ENCODE measurements at places on chromosomes 16 and 17.
A peak's percentile ranks its signal among the peaks of the same experiment; 100 is the strongest.

DNA sequence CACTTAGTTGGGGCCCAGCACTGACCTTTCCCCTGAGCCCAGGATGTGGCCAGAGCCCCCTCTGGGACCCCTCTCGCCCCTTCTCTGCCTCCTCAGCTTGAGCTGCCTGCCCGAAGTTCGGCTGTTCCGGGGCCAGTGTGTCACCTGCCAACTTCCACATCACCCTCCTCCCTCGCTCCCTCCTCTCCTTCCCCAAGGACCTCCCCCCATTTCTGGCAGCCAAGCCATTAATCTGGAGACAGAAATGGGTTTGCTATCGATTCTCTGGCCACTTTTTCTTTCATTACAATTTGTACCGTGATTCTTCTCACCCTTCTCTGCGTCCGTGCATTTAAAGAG, 8.8 kb upstream of the ADAM11 start:
- no peak for DNase-seq

- no peak for DNase-seq
These were observed 158.5 kb downstream of the PPM1E start for GRCh38 chr17:58913971-58914769.

GRCh38 chr17:39197380-39198185, at the start of gene CACNB1:
TSS of gene CACNB1 (minus strand) at chr17:39197669. CDS start at chr17:39197495, 174 bp downstream.
- DNase-seq, result peak; percentile 52

DNA sequence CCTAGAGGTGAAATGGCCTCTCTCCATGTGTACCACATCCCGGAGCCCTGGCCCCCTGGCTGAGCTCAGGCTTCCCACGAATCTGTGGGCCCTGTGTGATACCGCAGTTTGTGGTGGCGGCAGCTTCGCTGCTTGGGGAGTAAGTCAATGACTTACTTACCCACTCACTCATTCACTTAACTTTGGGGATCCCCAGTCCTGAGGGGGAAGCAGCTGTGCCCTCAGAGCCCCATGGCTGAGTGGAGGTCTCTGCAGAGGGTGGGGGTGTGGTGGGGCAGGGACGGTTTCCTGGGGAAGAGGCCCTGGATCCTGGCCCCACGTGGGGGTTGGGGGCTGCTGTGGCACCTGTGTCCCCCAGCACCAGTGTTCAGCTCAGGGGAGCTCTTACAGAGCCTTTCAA, 13.2 kb downstream of the KCNJ12 start:
- no peak for DNase-seq

- DNase-seq, result peak; percentile 12
These were observed 245.9 kb downstream of the XYLT1 start for GRCh38 chr16:17224879-17225281.

- DNase-seq, result no peak
These were observed 119.0 kb upstream of the HS3ST2 start for GRCh38 chr16:22694887-22695382.

DNA sequence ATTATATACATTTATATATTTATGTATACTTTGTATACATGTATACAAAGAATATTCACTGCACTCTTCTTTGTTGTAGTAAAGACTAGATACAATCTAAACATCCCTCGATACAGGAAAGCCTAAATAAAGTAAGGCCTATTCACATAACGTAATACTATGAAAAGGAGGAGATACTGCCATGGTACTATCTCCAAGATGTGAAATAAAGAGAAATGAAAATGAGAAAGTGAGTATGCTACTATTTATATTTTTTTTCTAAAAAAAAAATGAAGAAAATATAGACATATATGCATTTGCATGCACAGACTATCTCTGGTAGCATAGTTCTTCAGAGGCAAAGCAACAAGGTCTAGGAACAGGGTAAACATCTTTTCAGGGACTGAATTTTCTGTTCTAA, 19.4 kb downstream of the CFDP1 start:
- no peak for DNase-seq

DNA sequence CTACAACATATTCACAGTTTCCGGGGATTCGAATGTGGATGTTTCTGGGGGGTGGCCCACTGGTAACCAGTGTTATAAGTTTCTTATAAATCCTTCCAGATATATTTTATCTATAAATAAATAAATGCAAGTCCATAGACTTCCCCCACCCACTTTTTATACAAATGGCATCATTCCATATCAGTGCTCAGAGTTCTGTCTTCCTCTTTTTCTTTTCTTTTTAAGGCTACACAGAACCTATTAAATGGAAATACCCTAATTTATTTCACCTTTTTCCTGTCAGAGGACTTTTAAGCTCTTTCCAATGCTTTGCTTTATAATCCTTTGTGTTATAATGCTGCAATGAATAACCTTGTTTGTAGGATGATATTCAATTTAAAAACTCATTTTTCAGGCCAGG, 3.8 kb downstream of the LGALS9 start:
- DNase-seq, result no peak

- DNase-seq, result no peak
These were observed 21.3 kb downstream of the CYLD start for GRCh38 chr16:50763211-50763610.

DNA sequence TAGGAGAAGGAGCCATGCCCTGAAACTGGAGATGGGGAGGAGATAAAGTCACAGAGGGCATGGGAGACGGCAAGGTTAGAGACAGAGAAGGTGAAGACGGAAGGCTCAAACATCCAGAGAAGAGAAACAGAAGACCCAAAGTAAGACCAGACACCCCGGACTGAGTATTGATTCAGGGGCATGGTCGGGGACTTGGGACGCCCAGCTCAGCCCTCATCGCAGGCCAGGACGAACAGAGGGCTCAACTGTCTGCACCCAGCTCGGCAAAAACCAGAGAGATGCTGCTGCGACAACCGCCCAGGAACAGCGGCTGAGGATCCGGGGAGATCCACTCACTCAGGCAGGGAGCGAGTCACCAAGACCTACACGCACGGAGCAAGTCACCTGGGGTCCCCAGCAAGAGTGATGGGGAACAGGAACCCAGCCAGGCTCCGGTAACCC, 999 bp downstream of the XYLT1 start:
- peak; percentile 28 for DNase-seq

DNA sequence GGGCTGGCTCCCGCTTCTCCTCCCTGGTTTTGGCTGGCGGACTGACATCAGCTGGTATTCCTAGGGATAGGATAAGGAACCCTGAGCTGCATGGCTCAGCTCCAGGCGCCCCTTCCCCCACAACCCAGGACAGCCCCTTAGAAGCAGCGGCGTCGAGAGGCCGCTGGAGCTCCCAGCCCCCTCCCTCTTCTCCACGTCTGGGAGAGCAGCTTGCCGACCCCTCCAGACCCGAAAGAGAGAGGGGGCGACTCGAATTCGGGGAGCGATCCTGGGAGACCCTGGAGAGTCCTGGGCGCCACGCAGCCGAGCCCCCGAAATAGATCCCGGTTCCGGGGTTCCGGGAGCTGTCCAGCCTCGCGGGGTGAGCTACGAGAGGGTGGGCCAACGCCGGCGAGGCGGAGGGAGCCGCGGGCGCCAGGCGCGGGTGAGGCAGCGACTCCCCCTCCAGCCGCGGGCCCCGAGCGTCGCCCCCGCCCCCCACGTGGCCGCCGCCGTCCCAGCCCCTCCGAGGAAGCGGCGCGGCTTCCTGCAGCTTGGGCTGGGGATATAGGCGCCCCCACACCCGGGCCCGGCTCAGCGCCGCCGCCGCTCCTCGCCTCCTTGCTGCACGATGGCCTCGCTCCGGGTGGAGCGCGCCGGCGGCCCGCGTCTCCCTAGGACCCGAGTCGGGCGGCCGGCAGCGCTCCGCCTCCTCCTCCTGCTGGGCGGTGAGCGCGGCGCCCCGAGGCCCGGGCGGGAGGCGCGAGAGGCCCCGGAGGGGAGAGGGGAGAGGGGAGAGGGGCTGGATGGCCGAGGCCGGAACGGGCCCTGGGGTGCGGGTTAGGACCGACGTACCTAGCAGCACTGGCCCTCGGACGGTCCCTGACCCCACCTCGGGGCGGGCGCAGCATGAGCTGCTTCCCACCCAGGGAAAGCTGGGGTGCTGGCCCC, at the start of gene RAMP2:
RAMP2 (plus strand) TSS at position 576 of the 930 bp plus-strand sequence; CDS start at position 611, 35 bp downstream.
- no peak for DNase-seq

- no peak for DNase-seq
These were observed 682.1 kb upstream of the SOX9 start for GRCh38 chr17:71438631-71439146.

DNA sequence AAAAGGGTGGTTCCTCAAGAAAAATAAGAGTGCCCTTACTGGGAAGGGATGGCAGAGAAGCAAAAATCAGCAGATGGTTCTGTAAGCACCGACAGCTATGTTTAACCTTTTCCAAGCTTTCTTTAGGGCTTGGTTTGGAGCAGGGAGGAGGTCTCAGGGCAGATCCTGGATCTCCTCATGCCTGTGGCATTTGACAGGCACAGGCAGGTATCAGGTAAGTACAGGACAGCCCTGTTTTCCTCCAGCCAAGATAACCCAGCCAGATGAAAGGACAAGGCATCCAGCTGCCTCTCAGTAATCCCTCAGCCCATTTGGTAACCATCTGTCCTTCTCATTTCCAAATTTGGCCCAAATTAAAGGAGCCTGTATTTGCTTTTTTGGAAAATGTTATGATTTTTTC, 141.5 kb downstream of the TOX3 start:
- no peak for DNase-seq

DNA sequence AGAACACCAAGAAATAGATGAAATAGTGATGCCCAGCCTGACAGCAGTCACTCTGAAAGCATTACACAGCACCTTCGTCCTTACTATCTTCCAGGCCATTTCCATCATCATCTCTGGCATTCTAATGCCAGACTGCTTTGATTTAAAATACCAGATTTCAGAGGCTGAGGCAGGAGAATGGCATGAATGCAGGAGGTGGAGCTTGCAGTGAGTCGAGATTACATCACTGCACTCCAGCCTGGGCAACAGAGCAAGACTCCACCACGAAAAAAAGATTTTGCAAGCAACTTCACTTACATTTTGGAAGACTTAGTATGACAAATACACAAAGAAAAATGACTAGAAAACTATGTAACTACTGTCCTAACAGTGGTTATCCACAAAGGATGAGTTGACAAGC, 244.0 kb downstream of the CPPED1 start:
- DNase-seq, result no peak

- no peak for DNase-seq
These were observed at the start of gene MYH11 for GRCh38 chr16:15856901-15857698. TSS of gene MYH11 (minus strand) at chr16:15857028. CDS start at chr16:15838252, 18,776 bp downstream.
